ENCODE measurements at places on chromosomes 4 and X.

- H3K36me3 ChIP-seq = no peaks in the 10 kb centered on the region
- no peak overlapping the region for H3K27ac ChIP-seq
- H3K4me1 ChIP-seq = no peaks in the 10 kb centered on the region
- H3K4me3 ChIP-seq = no peak overlapping the region
- DNase-seq = no peak
These were observed 315.6 kb downstream of the PCDH7 start for GRCh38 chr4:31035761-31036160.

DNA sequence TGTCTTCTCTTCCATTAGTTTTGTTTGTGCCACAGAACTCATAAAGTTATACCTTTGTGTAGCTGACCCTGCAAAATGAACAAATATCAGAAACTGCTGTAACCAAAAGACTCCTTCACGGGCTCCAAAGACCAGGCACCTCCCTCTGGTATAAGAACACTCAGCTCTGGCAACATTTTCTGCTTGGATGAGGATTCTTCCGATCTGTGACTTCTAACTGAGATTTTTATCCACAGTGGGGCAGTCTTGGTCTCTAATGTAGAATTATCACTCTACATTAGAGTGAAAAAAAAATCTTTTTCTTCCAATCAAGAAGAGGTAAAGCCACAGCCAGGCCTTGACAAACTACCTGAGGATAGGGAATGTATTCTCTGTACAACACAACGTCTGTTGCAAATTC lies 38.5 kb upstream of the PRSS48 start:
- no peak for DNase-seq
- H3K4me3 ChIP-seq = no peak overlapping the region
- peaks cover 5% of the 10 kb centered on the region for H3K4me1 ChIP-seq
- no peaks in the 10 kb centered on the region for H3K36me3 ChIP-seq
- H3K27ac ChIP-seq = no peak overlapping the region

- DNase-seq = no peak
- H3K36me3 ChIP-seq = no peaks in the 10 kb centered on the region
- no peak overlapping the region for H3K27ac ChIP-seq
- H3K4me1 ChIP-seq = peaks cover 2% of the 10 kb centered on the region
These were observed 46.2 kb downstream of the SEPTIN11 start for GRCh38 chr4:76995776-76996175.

DNA sequence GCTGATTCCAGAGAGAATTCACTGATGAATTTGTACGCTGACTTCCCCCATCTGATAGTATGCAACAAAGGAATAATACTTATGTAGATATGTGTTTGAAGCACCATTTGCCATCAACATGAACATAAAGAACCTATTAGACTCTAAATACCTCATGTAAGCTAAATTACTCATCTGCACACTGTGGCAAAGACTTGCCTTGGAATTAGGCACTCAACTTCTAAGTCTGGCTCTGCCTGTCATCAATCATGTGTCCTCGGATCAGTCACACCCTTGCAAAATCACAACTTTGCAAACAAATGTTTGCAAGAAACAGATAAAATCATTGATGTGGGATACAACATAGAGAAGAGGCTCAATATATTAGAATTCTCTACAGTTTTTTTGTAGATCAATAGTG lies 169.9 kb upstream of the LDB2 start:
- no peak overlapping the region for H3K27ac ChIP-seq
- H3K4me3 ChIP-seq = no peak overlapping the region
- H3K36me3 ChIP-seq = no peaks in the 10 kb centered on the region
- H3K27me3 ChIP-seq = no peaks in the 10 kb centered on the region
- DNase-seq = no peak

- no peak overlapping the region for H3K27ac ChIP-seq
- no peak overlapping the region for H3K4me3 ChIP-seq
- H3K27me3 ChIP-seq = no peaks in the 10 kb centered on the region
These were observed 61.1 kb downstream of the ARAP2 start for GRCh38 chr4:36183232-36183631.

DNA sequence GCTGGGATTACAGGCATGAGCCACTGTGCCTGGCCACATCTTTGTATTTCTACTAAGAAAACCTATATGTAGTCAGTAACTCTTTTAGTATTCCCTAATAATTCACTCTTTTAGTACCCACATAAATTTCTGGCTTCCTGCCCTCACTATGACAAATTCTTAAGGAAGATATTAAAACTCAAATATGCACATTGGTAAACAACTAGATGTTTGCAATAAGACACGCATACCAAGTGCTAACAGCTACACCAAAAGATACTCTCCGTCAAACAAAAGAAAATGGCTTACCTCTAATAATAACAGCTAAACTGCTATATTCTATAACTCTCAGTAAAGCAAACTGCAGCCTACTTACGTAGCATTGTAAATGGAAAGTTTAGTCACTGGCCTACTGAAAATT lies 6.3 kb downstream of the UBA6 start:
- H3K27ac ChIP-seq = no peak overlapping the region
- no peak overlapping the region for H3K4me3 ChIP-seq
- H3K36me3 ChIP-seq = no peaks in the 10 kb centered on the region
- no peaks in the 10 kb centered on the region for H3K27me3 ChIP-seq
- no peak for DNase-seq

DNA sequence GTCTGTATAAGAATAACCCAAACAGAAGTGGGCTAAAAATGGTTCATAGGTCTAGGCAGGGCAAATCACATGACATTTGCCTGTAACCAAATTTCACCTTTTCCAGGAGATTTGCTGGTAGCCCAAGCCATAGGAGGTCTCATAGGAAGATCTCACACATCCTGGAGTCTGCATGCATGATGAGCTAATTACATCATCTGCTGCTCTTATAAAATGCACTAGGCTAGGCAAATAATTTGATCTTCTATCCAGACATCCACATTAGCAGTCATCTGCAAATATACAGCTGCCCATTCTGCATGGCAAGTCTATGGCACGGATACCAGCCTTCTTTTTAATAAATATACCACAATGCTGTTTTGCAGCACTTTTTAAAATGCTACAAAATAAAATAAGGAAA lies 87.2 kb downstream of the MAPK10 start:
- H3K4me1 ChIP-seq = no peaks in the 10 kb centered on the region
- H3K4me3 ChIP-seq = no peak overlapping the region
- no peak for DNase-seq
- no peaks in the 10 kb centered on the region for H3K36me3 ChIP-seq
- no peaks in the 10 kb centered on the region for H3K27me3 ChIP-seq
